Activated naive CD8-positive, alpha-beta T cell treated with anti-CD3 and anti-CD28 coated beads, Interleukin-2, amount 10 ng/mL, durations not matched to agents 7 days and 5 days (primary cell): ENCODE measurements at places on chromosomes 16 and 17.

GRCh38 chr16:27273330-27273669 is 4.7 kb upstream of the NSMCE1 start:
- no peaks in the 10 kb centered on the region for H3K27me3 ChIP-seq
- peaks cover 44% of the 10 kb centered on the region for H3K4me1 ChIP-seq
- peaks cover 22% of the 10 kb centered on the region for H3K36me3 ChIP-seq
- H3K4me3 ChIP-seq: peak overlapping the region; percentile 63
- DNase-seq: no peak

GRCh38 chr16:81710596-81710995 is 68.5 kb upstream of the PLCG2 start:
- no peak overlapping the region for H3K4me3 ChIP-seq
- peaks cover 10% of the 10 kb centered on the region for H3K4me1 ChIP-seq
- H3K27me3 ChIP-seq: no peaks in the 10 kb centered on the region
- H3K27ac ChIP-seq: no peak overlapping the region
- no peak for DNase-seq

- peaks cover 7% of the 10 kb centered on the region for H3K36me3 ChIP-seq
- peak overlapping the region; percentile 96 for H3K4me3 ChIP-seq
- no peaks in the 10 kb centered on the region for H3K27me3 ChIP-seq
- peak overlapping the region; percentile 92 for H3K27ac ChIP-seq
- peak; percentile 83 for DNase-seq
- peaks cover 15% of the 10 kb centered on the region for H3K4me1 ChIP-seq
Measured at GRCh38 chr17:73192206-73192893, 505 bp upstream of the COG1 start.

DNA sequence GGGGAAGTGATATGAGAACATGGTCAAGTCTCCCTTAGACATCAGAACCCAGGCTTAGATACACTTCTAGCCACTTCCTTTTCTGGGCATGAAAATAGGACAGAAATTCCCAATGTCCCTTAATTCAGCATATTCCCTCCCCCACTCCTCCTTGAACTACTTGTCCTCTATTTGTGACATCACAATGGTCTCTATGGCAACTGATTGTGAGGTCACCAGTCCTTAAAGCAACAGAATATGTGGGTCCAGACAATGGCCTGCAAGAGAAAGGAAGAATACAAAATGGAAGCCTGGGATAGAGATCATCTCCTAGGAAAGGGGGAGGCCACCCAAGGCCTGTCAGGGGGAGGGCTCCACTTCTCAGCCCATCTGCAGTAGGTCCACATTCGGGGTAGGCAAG is 6.7 kb upstream of the SEZ6 start:
- H3K4me3 ChIP-seq: no peak overlapping the region
- H3K4me1 ChIP-seq: no peaks in the 10 kb centered on the region
- H3K27me3 ChIP-seq: peaks cover 30% of the 10 kb centered on the region
- DNase-seq: no peak
- no peaks in the 10 kb centered on the region for H3K36me3 ChIP-seq

DNA sequence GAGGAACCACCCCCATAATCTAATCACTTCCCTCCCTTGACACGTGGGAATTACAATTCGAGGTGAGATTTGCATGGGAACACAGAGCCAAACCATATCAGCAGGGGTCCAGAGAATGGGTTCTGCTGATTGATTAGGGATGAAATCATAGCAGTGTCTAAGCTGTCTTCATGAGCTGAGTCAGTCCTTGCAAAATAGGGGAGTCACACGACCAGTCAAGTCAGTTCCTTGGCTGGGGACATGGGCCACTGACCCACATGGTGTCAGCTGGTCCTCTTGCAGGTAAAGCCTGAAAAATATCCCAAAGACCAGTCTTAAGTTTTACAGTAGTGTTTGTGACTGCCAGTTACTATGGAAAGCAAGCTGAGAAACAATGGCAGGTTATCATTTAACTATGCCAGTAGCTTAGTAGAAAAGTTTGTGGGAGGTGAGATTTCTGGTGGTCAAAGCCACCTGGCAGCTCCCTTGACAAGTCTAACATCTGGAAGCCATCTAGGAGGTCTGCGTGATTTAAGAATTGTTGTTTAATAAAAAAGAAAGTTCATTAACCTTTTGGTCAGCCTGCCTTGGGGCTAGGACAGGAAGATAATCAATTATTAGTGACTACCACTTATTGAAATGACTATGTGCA is 15.7 kb upstream of the ATF7IP2 start:
- DNase-seq: no peak
- H3K27ac ChIP-seq: no peak overlapping the region
- H3K27me3 ChIP-seq: no peaks in the 10 kb centered on the region
- H3K4me1 ChIP-seq: no peaks in the 10 kb centered on the region
- no peaks in the 10 kb centered on the region for H3K36me3 ChIP-seq

GRCh38 chr17:33751702-33752065 is 458.6 kb upstream of the ASIC2 start:
- H3K4me3 ChIP-seq: peak overlapping the region; percentile 6
- no peaks in the 10 kb centered on the region for H3K36me3 ChIP-seq
- no peak overlapping the region for H3K27ac ChIP-seq
- no peak for DNase-seq
- peaks cover 14% of the 10 kb centered on the region for H3K27me3 ChIP-seq

GRCh38 chr17:50394711-50395110 is 2.6 kb downstream of the LRRC59 start:
- H3K27ac ChIP-seq: peak overlapping the region; percentile 51
- no peak for DNase-seq
- H3K36me3 ChIP-seq: peaks cover 17% of the 10 kb centered on the region
- peaks cover 21% of the 10 kb centered on the region for H3K4me1 ChIP-seq
